ENCODE measurements at places on chromosomes 6 and 20.

DNA sequence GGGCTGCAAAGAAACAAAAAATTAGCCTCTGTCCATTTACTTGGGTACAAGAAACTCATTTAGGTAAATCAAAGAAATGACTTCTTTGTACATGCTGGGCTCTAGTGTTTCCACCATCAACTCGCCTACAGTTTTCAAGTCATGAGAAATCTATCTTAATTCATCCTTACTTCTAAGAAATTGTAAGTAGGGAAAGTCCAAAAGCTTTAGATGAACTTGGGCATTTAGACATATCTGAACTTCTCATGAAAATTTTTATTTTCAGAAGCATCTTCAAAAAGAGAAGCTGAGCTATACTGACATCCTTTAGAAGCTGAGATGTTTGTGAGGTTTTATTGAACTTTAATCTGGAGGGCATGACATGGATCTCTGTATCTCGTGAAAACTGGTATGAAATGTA, 117.3 kb downstream of the MYB start:
- no peak for DNase-seq

GRCh38 chr6:96816301-96816817, 20.9 kb downstream of the GPR63 start:
- DNase-seq, result no peak

DNA sequence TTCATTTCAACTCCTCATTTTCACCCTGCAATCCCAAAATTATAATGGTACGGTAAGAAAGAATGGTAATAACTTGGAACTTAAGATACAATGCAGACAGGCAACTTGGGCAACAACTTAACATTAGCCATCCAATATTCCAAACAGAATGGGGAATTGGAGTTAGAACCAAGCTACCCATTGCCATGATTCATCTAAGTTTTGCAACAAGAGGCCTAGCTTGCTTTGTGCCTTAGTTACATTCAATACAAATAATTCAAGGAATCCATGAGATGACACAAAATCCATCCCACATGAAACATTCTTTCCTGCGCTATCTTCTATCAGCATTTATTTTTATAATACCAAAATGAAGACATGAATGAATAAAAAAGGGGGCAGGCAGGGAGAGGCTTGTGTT, 28.4 kb downstream of the DCDC2 start:
- no peak for DNase-seq

DNA sequence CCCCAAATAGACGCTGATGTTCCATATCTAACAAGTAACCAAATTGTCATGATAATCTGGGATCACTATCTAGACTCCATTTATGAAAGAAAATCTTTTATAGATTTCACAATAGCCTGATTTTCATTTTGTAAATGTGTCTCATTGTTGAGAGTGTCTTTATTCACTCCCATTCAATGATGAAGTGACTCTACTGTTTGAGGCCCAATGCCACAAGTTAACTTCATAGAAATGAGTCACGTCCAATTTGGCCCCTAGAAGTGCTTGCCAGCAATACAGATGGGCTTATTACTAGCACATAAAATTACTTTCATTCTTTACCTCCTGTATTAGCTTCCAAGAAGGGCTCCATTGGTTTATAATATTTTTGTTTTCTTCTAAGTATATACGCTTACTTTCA, 6.3 kb downstream of the IPCEF1 start:
- DNase-seq, result no peak

GRCh38 chr20:59094576-59094975, 52.0 kb upstream of the PRELID3B start:
- DNase-seq, result no peak

DNA sequence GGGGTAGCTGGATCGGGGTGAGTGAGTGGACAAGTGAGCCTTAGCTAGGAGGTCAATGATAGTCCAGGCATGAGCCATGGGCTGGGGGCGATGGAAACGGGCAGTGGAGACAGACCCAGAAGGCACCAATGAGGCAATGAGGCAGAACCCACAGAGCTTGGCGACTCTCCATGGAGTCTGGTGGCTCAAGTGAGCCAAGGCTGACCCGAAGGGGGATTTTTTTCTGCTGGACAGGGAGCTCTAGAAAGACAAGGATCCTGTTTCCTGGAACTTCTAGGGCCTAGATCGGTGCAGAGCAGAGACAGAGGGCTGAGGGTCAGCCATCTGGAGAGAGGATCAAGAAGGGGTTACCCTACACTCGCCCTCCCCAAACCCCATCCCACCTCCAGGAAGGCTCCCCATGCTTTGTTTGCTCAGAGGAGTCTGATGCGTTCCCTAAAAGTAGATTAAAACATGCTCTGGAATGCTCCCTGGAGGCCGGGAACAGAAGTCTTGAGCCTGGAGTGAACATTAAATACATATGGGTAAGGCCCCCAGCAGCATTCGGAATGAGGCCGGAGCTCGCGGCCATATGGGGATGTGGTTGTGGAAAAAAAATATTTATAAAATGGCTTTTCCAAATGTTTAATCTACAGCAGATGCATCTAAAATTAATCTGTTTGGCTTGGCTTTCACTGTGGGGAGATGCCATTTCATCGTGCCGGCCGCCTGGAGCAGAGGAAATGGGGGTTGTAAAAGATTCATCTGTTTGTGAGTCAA, 237.8 kb upstream of the PMEPA1 start:
- no peak for DNase-seq

GRCh38 chr6:34723203-34723602, 26.6 kb upstream of the ILRUN start:
- DNase-seq, result no peak

DNA sequence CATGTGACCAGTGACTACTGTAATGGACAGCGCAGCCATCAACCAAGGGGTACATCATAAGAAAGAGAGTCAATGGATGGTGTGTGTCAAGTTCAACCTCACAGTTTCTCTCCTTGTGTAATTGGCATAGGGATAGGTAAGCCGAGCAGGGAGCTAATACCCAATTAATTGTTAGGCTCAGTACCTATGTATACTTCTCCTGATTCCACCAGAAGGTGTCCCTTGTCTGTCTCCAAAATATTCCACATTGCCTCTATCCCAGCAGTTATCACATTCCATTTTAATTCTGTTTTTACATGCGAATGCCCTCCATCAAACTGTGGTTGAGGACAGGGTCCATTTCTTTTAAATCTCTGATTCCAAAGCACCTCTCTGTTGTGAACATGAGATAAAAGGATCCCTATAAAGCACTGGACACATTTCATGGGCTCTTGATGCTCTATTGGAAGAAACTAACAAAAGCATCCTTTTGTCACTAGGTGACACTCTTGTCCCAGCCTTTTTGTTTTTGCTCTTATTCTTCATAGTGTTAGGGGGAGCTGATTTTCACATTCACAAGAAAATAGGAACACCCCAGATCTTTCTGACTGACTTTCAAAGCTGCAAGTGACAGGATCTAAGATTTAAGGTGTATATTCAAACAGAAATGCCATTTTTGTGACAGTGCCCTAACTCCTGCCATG, 38.9 kb downstream of the FBXO9 start:
- DNase-seq, result no peak

- DNase-seq, result no peak
Observed at GRCh38 chr20:43711098-43711654, 15.6 kb downstream of the GTSF1L start.

DNA sequence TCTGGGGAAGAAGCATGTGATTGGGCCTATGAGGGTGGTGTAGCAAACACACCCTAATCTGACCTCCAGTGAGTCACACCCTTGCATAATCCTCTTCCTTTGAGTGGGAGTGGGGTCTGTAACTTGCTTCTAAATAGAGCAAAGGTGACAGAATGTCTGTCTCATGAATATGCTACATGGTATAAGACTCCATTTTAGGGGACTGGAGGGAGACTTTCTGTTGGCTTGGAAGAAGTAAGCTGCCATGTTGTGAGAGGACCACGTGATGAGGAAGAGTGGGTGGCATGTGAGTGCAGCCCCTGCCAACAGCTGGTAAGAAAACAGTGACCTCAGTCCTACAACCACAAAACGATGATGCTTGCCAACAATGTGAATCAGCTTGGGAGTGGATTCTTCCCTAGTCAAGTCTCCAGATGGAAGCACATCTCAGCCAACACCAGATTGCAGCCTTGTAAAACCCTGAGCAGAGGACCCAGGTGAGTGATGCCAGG, 3.7 kb downstream of the AK9 start:
- DNase-seq, result peak; percentile 18

DNA sequence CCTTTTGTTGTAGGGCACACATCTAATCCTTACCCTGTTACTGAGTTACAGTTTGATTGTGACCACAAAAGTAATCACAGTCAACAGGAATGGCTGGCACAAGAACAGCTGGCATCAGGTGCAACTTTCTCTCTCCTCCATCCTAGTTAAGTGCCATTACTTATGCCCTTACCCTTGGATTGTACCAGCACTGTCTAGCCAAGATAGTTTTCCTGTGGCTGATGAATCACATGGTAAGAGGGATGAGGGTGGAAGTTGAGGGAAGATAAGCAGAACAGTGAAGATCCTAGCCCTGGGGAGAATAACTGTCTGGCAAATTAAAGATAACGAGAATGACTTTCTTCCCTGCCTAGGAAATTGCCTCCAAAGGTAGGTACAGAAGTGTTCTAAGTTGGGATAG, 42.0 kb downstream of the RNF217 start:
- DNase-seq, result no peak

- peak; percentile 35 for DNase-seq
Observed at GRCh38 chr6:106334646-106335448, 9.3 kb upstream of the ATG5 start.

DNA sequence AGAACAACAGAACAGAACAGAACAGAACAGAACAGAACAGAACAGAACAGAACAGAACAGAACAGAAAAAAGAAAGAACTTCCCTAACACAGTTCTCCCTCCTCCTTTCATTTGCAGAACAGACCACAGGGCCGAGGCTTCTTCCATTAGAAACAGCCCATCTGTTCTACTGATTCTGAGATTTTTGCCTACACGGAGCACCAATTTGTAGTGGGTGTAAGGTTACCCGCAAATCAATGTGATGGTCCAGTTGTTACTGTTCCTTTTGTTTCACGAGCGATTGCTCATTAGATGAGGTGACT, 734 bp upstream of the OGFRL1 start:
- no peak for DNase-seq

DNA sequence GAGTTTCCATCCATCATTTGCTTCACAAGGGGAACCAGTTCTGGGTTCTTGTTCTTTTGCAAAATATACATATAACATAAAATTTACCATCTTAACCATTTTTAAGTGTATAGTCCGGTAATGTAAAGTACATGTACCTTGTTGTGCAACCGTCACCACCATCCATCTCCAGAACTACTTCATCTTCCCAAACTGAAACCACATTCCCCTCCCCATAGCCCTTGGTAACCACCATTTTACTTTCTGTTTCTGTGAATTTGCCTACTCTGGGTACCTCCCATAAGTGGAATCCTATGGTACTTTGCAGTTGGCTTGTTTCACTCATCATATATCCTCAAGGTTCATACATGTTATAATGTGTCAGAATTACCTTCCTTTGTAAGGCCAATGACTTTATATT, 70.3 kb upstream of the DSP start:
- DNase-seq, result no peak

DNA sequence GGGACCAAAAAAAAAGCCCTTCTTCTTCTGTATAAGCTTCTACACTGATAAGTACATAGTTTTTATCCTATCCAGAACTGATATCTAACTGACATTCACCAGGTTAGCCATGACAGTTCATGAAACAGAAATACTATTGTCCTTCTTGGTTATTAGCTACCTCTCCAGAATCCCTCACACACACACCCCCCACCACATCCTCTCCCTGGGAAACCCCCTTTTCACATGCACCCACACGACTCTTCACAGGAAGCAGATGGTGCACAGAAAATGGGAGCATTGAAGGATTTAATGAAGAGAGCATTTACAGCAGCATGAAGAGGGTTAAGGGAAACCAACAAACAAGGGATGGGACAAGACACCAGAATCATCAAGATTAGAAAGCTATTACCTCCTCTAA, 88.9 kb downstream of the FHL5 start:
- no peak for DNase-seq

DNA sequence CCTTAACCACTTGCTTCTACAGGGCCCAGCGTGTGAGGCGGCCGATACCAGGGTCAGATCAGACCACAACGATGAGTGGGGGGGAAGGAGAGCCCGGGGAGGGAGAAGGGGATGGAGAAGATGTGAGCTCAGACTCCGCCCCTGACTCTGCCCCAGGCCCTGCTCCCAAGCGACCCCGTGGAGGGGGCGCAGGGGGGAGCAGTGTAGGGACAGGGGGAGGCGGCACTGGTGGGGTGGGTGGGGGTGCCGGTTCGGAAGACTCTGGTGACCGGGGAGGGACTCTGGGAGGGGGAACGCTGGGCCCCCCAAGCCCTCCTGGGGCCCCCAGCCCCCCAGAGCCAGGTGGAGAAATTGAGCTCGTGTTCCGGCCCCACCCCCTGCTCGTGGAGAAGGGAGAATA, 2.8 kb downstream of the RING1 start:
- DNase-seq, result no peak

- no peak for DNase-seq
Observed at GRCh38 chr6:20879121-20879520, 344.9 kb downstream of the CDKAL1 start.

Data from activated naive CD8-positive, alpha-beta T cell treated with anti-CD3 and anti-CD28 coated beads for 36 hours (primary cell).